ENCODE measurements at places on chromosomes 6 and 20.

DNA sequence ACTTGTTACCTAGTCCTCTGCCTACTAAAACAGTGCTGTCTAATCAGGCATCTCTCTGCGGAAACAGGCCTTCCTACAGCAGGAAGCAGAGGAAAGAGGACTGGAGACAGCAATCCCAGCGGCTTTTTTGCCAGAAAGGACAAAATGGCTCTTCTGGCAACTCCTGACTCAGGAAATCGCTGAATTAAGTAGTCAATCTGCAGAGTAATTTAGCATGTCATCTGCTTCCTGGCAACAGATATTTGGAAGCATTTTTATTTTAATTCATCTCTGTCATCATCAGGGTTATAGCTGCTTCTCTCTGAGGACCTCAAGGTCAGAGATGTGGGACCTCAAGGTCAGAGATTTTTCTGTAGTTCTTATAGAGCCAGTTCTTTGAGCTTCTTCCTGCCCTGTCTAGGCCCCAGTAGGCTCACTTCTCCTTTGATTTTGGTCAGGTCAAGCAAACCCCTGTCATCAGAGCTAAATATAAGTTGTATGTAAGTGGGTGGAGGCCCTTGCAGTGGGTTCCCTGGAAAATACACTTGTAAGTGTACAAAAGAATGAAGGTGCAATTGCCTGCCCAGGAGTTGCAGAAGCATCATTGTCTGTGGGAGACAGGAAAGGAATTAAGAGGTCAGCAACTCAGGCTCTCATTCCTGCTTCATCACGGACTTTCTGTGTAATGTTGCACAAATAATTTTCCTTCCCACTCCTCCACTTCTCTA, 229.4 kb downstream of the ALDH8A1 start:
- DNase-seq, result no peak

GRCh38 chr6:139153855-139154254, 19.0 kb downstream of the HECA start:
- no peak for DNase-seq

DNA sequence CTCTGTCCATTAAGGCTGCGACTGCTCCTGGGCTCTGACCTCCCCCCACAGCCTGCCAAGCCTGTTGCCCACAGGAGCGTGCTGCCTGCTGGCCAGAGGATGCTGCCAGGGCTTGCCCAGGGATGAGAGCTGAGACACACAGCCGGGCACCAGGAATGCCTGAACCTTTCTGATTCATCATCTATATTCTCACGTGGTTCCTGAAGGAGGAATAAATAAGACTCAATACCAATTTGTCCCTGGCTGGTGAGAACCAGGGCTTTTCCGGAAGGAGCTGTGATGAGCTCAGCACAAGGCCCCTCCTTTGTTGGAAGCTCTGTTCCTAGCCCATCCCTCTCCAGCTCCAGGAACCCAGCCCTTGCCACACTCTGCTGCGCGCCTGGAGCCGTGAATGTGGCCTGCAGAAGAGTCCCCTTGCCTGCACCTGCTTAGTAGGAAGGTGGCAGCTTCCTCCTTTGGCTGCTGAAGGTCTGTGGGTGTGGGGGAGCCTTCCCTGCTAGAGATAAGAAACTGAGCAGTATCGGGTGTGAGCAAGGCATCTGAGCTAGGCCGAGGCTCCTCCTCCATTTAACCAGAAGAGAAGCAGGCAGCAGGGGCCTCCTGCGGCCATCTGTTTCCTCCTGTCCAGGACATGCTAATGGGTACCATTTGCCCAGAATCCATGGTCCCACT, 37.9 kb downstream of the SYNDIG1 start:
- no peak for DNase-seq

DNA sequence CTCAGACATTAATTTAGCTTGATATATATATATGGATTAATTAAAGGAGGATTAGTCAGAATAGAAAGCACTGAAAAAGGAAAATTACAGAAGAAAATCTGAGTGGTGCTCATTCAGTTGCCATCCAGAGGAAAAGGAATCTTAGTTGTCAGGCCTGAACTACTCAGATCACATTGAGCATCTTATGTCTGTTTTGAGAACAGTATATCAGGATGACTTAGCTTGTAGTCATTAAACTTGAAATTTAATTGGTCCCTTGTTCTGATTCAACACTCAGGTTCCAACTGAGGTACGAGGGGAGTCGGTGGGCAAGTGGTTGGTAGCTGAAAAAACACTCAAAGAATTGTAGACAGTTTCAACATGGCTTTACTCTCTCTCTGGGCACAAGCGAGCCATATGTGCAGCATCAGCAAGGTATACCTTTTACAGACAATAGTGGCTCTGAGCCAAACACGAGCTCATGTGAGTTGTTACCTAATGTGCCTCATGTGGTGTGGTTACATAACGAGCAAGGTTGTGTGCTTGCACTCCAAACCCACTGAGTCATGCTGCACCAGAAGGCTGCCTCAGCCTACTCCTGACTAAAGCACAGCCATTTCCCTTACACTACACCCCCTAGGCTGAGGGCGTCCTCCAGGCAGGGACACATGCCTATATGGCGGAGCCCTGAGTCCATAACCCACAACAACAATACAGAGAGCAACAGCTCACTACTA, 73.0 kb upstream of the HMGN3 start:
- DNase-seq, result no peak

DNA sequence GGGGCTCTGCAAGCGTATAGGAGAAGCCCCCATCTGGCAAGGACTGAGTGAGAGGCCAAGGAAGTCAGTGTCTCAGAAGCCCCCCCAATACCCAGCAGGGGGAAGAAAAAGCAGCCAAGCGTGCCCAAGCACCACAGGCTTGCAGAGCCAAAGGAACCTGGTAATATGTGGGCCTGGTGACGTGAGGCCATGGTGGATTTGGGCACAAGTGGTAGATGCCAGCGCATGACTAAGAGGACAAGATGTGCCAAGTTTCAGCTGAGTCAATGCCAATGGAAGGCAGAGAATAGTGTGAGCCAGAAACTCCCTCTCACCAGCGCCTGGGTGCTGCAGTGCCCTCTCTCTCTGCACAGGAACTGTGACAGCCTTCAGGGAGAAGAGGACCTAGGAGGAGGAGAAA, 110.0 kb downstream of the QRSL1 start:
- DNase-seq, result no peak

- no peak for DNase-seq
Measured at GRCh38 chr20:49283176-49283702, 5.4 kb upstream of the ZNFX1 start.

- no peak for DNase-seq
Measured at GRCh38 chr6:152977556-152977955, 5.3 kb downstream of the FBXO5 start.

GRCh38 chr6:34536251-34536958, 19.7 kb downstream of the SPDEF start:
- no peak for DNase-seq

- no peak for DNase-seq
Measured at GRCh38 chr6:89198235-89198634, 18.9 kb downstream of the GABRR1 start.

- DNase-seq, result no peak
Measured at GRCh38 chr20:32510120-32510600, 75.0 kb downstream of the NOL4L start.

DNA sequence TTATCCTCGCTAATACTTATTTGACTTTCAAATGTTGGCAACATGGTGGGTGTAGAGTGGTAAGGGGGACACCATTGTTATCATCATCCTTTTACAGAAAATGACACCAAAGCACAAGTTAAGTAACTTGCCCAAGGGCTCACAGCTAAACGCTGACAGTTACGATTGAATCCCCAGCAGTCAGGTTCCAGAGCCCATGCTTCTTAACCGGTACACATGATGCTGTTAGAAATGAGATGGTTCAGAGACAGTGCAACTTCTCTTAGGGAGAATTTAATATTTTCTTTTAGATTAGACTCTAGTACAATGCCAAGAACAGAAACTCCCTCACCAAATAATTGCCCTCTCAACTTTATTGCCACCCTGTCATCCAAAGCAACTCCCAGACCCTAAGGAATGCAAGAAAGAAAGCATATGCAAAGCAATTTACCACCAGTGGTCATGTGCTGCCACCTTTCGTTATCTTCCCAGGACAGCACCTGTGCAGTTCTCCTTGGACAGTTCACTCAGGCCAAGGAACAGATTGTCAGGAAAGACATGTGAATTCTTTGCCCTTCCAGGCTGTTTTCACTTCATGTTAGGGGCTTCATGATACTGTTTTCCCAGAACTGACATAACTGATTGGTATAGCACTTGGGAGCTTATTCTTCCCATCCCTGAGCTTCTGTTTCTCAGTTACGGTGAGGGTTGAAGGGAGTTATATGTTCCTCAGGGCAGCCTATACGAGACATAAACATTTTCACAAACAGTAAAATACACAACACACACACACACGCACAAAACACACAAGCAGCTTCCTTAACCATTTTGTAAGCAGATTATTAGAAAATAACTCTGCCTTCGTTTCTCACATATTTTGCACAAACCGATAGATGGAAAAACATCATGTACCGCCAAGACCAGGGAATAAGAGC, 5.1 kb downstream of the HLA-DMA start:
- no peak for DNase-seq

DNA sequence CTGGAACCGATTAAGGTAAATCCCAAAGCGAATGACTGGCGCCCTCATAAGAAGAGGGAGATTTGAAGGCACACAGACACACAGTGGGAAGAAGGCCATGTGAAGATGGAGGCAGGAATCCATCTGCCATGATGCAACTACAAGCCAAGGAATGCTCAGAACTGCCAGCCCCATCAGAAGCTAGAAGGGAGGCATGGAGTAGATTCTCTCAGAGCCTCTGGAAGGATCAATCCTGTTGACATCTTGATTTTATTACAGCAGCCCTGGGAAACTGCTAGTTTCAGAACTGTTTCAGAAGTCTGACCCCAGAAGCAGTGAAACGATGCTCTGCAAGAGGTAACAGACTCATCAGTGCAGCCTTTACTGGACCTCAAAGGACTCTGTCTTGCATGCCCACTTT, 103.5 kb upstream of the GPR6 start:
- no peak for DNase-seq

- no peak for DNase-seq
Measured at GRCh38 chr6:166500246-166500645, 86.2 kb downstream of the RAMACL start.

DNA sequence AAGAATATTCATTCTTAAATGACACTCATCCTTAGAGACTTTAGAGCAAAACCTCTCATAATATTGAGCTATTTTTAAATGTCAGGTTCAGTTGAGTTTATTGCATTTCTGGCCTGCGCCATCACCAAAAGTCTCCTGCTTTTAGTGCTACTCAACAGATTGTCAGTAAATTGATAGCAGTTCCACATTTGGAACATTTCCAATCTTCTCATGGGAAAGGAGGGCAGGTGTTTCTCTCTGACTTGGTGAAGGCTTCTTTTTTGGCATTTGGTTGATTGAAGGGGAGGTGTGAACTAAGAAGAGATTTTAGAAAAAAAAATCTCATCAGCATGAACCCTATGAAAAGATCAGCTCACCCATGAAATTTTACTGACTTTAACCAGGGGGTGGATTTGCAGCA, 125.9 kb upstream of the INSM1 start:
- no peak for DNase-seq

DNA sequence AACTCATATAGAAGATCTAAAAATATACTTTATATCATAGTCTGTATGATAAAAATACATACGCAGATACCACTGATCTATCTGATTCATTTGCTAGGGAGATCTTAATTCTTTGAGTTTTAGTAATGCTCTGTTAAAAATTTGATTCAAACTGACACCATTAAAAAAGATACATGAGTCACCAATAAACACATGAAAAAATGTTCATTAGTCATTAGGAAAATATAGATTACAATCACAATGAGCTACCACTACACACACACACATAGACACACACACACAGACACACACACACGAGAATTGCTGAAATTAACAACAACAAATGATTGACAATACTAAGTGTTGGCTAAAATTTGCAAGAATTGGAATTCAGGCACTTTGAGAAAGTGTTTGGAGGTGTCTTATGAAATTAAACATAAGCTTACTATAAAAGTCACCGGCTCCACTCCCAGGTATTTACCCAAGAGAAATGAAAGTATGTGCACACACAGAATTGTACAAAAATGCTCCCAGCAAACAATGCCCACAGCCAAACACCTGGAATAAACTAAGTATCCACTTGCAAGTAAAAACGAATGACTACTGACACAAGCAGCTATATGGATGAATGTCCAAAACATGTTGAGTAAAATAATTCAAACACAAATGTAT, 117.7 kb upstream of the GGTLC1 start:
- DNase-seq, result no peak

- DNase-seq, result no peak
Measured at GRCh38 chr6:158640519-158640918, 4.0 kb downstream of the DYNLT1 start.

GRCh38 chr6:167827583-167828324, 1.0 kb downstream of the AFDN start:
- no peak for DNase-seq

- no peak for DNase-seq
Measured at GRCh38 chr20:49028684-49029083, 17.4 kb upstream of the CSE1L start.

DNA sequence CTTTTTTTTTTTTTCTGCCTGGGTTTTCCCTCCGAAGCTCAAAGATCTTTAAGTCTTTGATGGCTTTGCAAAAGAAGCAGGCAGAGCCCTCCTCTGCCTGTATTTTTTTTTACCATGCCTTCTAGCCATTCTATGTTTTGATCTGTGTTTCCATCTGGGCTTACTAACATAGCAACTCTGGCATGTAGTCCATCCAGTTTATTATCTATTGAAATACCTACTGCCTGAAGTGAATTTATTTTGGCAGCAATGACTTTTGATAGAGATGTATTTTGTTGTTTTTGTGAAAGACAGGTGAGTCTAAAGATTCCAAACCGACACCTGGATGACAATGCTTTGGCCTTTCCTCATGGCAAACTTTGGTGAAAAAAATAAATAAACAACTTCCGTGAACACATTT, 1157.7 kb upstream of the MAP3K7 start:
- DNase-seq, result no peak

DNA sequence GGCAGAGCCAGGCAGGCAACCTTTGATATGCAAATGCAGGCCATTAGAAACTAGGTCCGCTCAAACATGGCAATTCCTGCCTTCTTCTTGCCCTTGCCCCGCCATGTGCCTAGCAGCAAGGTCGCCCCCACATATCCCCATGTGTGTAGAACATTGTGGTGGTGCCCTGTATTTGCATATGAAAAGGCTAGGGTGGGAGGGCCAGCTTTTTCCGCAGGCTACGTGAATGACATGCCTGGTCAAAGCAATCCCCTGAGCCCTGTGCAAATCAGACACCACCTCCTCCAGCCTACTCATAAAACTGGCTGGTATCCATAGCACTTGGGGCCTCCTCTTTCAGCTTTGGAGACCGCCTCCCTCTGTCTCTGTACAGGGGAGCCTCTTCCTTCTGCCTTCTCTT, 31.6 kb downstream of the GSTA2 start:
- no peak for DNase-seq

- no peak for DNase-seq
Measured at GRCh38 chr6:105909106-105909505, 177.0 kb upstream of the PRDM1 start.

GRCh38 chr6:1070085-1070521, 241.8 kb upstream of the FOXQ1 start:
- DNase-seq, result no peak

GRCh38 chr20:33431797-33432381, 11.7 kb downstream of the SNTA1 start:
- DNase-seq, result no peak

GRCh38 chr6:6317386-6317785, 3.1 kb downstream of the F13A1 start:
- no peak for DNase-seq

GRCh38 chr6:51600514-51600913, 486.9 kb downstream of the PKHD1 start:
- DNase-seq, result no peak

Data from activated CD8-positive, alpha-beta memory T cell treated with anti-CD3 and anti-CD28 coated beads for 4 hours (primary cell).